Ascending aorta (tissue), 2 donors: ENCODE measurements at places on chromosomes 6 and 20.
A peak's percentile ranks its signal among the peaks of the same experiment; 100 is the strongest.

- no peak for DNase-seq
These were observed 621.1 kb upstream of the ADGRB3 start for GRCh38 chr6:68013780-68014515.

- DNase-seq = no peak
These were observed 2.1 kb upstream of the ERGIC3 start for GRCh38 chr20:35539756-35540212.

DNA sequence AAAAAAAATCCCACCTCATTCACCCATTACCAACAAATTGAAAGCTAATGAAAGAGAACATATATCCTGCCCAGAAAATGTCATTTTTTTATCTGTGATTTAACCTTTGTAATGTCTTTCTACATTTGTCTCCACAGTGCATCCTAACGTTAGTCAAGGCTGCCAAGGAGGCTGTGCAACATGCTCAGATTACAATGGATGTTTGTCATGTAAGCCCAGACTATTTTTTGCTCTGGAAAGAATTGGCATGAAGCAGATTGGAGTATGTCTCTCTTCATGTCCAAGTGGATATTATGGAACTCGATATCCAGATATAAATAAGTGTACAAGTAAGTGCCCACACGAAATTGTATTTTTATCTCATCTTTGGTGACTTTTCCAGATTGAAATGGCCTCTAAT, 30.0 kb downstream of the RSPO3 start:
- DNase-seq = no peak

GRCh38 chr6:22754061-22754460, 184.7 kb downstream of the HDGFL1 start:
- no peak for DNase-seq

GRCh38 chr6:85436939-85437495, 12.9 kb upstream of the NT5E start:
- no peak for DNase-seq

DNA sequence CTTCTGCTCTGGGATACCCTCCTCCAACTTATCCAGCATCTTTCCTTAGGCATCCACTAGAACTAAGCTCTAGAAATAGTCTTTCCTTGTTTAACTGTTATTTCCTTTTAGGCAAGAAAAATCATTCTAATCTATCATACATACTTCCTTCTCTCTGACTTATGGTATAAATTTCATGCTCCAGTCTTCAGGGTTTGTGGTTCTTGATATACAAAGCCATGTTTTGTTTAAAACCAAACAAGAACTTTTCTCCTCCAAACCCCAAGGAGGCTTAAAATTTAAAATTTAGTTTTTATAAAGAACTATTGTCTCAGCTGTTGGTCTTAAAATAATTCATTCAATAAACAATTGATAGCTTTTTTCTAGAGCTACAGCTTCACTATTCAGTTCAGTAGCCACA, 77.2 kb downstream of the CD164 start:
- DNase-seq = no peak

DNA sequence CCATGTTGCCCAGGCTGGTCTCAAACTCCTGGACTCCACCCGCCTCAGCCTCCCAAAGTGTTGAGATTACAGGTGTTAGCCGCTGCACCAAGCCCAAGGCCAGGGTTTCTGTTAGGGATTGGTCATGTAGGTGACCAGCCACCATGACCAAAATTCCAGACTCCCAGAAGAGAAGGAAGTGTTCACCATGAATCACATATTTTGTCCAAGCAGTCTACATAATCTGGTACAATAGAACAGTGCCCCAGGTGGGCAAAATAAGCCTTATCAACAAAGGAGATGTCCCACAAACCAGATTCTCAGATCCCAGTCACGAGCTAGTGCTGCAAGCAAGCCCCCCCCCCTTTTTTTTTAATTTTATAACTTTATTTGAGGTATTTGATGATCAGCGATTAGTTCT, 20.0 kb downstream of the ZNF341 start:
- no peak for DNase-seq

- no peak for DNase-seq
These were observed 27.8 kb downstream of the JAG1 start for GRCh38 chr20:10646006-10646405.

DNA sequence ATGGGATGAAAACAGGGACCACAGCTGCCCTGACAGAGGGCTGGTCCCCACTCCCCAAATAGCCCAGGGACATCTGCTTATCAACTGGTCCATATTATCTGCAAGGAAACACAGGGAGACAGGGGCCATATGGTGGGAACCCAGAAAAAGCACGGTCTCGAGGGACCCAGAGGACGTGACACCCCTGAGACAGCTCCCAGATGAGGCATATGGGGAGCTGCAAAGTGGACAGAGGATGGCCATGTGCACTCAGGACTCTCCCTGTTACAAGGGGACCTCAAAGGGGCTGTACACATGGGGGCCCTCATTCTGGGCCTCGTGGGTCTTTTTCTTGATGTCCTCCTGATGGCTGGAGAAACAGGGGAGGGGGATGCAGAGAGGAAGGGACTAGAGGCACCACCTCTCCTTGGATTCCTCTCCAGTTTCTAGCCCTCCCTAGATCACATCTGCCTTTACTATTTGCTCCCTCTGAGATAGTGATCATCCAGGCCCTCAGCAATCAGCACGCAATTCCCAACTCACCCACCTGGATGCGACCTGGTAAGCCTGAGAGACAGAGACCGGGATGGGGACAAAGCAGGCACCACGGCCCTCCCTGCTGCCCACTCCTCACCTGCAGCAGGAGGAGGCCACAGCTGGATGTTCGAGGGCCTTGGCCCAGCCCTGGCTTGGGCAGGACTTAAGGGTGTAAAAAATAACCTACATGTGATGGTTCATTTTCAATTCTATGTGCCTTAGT, 13.1 kb upstream of the HLA-G start:
- DNase-seq = no peak

DNA sequence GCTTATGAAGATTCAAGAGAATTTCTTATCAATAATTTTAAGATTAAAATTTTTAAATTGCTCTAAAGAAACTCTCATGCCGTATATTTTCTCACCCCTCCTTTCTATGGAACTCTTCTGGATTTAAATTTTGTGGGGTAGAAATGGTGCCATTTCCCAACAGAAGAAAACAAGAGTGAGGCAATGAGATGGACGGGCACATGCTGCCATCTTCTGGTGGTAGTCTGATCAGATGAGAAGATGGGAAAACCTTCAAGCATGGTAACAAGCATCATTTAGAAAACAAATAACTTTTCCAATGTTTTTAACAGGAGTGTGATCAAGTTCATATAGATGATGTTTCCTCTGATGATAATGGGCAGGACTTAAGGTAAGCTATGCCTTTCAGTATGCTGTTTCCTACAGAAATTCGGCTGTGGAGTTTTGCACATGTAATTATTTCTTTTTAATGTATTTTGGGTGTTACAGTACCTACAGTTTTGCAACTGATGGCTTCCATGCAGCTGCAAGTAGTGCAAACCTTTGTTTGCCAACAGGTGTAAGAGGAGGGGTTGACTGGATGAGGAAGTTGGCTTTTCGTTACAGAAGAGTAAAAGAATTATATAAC, 271.4 kb downstream of the EYA4 start:
- no peak for DNase-seq

- DNase-seq = no peak
These were observed 11.5 kb downstream of the NAPB start for GRCh38 chr20:23409800-23410199.

DNA sequence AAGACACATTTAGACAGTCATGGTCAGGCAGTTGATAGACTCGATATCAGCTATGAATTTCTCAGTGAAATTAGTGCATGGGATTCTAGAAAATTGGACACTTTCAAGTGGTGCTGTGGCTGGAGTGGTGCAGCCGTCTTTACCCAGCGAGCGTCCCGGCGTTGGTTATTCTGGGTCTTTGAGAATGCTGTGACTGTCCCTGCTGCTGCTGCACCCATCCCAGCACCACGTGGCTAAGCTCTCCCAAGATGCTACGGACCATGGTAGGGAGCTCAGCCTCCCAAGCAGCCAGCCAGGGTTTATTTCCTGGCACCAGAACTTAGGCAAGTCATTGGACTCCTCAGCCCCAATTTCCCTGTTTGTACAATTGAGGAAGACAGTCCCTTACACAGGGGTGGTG, 147.2 kb upstream of the RPS6KA2 start:
- DNase-seq = no peak

DNA sequence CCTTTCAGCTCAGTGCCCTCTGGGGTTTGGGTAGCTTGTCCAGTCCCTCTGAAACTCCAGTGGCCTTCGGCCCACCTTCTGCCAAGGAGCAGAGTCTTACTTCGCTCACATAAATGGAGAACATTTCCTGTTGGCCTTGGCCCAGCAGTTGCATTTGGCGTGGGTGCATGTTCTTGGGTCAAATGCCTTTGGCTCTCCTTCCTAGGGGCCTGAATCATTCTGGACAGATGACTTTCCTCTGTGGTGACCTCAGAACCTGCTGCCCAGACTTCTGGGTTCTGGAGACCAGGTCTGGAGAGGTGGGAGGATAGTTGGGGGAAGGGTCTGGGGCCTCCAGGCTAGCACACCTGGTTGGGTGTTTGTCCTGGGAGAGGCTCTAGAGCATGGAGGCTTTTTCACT, 29.3 kb downstream of the BCAS4 start:
- peak; percentile 74 for DNase-seq

DNA sequence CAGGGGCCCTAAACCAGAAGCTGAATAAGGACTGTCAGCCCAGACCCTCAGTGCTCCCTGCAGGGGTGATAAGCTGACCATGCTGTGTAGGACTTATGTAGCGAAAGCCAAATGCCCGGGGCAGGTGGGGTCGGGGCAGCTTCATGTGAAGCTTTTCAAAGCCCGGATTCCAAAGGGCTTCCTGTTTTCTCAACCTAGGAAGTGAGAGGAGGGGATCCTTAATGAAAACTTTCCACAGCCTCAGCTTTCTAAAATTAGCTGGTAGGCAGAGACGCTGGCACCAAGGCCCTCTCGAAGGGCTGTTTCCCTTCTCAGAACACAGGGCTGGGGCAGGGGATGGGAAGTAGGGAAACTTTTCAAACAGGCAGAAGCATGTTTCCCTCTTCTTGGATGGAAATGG, 148.9 kb downstream of the NFATC2 start:
- no peak for DNase-seq

GRCh38 chr6:64680446-64680845, 1026.6 kb downstream of the EYS start:
- DNase-seq = no peak

- DNase-seq = no peak
These were observed 38.6 kb downstream of the OVOL2 start for GRCh38 chr20:18019068-18019467.

- DNase-seq = no peak
These were observed 47.4 kb downstream of the TCP11 start for GRCh38 chr6:35093783-35094182.

DNA sequence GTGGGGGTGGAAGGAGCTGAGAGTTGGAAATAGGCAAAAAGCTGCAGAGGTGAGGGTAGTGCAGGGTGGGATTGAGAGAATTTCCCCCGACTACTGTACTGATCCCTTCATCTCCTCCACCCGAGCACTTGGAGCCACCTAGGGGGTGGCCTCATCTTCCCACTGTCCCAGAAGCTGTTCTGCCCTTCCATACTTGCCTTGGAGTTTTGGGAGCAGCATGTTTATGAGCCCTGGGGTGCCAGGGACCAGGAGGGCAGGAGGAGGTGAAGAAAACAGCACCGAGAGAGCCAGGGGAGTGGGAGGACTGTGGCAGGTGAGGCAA, 34.0 kb upstream of the HLA-A start:
- DNase-seq = no peak

DNA sequence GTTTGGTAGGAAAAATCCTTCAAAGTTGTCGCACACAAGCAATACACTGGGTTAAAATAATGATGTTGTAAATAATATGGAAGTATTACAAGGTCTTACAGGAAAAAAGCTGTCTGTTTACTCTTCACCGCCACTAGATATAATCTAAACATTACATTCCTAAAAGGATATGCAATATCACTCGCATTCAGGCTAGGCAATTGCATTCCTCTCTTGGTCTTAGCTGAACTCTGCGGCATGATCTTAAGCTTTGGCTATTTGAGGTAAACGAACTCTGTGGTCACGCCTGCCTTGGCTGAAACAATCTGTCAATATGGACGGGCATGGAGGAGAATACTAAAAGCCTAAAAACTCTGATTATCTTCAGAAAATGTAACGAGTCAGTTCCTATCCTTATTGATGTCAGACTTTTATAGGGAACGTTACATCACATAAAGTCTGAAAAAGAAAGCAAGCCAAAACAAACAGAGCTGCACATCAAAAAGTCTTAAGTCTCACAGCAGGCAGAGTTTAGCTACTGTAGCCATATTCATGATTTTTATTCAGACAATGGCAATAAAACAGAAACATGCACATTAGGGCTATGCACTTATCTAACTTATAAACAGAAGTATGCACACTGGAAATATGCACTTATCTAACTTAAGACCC, 30.8 kb upstream of the FILIP1 start:
- DNase-seq = no peak

GRCh38 chr20:3933218-3933617, 44.0 kb downstream of the PANK2 start:
- DNase-seq = no peak

DNA sequence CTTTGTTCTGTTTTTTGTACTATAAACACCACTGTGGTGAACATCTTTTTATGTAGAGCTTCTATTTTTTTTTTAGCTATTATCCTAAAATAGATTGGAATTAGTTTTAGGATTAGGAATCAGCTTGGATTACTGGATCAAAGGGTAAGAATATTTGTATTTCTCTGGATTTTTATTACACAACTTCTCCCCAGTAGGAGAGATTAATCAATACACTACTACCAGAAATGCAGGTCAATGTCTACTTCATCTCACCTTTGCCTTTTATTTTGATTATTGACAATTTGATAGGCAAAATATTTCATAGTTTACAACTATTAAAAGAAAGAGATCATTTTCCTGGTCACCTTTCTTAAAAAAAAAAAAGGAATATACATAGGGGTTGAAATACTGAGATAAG, 191.9 kb downstream of the TSHZ2 start:
- no peak for DNase-seq

GRCh38 chr20:16216227-16216913, 356.9 kb downstream of the KIF16B start:
- DNase-seq = no peak

- no peak for DNase-seq
These were observed 3.1 kb upstream of the PCNA start for GRCh38 chr20:5122873-5123260.

DNA sequence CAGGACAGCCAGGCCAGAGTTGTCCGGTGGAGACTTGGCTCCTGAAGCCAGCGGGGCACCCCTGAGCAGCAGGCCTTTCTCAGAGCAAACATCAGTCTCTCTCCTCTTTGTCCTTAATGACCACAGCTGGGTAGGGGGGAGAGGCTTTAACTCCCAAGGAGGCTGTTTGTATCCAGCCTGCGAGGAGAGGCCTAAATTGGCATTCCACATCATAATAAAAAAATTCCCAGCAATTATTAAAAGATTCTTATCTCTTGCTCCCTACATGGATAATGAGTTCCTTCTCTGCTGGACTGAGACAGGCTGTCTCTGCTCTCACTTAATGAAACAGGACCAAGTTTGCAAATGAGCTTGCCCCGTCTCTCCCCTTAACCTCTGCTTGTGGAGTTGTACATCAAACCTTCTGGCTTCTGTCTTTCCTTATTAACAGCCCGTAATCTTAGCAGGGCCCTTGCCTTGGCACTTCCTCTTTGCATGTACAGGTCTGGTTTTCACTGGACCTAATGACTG, 838.2 kb downstream of the MAFB start:
- no peak for DNase-seq
